Mesenteric fat pad (tissue), 1 donor: ENCODE measurements at places on chromosomes 1 and 21. TPM values are rescaled to one million over a fixed set of nuclear protein-coding genes. Genes with fewer than 3 reads are reported as not detected.

DNA sequence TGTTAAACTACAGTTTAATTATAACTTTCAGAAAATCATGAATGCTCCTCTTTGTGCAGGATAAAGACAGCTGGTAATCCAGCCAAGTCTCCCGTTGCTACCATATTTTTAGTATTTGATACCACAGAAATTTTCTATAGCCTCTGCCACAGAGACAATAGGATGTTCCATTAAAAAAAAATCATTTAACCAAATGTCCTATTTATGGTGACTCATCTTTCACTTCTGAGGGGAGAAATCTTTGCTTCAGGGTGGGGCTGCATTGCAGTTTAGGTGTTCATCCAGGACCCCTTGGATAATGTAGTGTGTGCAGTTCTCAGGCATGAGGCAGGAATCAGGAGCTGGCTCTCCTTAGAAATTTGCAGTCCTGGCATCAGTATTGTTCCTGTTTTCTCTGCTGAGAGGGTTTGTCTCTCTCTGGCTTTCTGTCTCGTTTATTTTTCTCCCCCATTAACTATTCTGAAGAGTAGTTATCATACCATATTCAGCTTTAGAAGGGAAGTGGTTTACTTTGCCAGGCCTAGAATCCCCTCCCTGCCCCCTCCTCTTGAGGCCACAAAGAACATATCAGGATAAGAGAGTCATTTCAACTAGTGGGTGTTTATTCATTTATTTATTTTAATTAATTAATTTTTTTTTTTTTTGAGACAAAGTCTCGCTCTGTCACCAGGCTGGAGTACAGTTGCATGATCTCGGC lies 3.1 kb downstream of the PRUNE1 start:
- DNase-seq: no peak

GRCh38 chr1:210741564-210741963 lies 392.4 kb downstream of the KCNH1 start:
- DNase-seq: no peak

DNA sequence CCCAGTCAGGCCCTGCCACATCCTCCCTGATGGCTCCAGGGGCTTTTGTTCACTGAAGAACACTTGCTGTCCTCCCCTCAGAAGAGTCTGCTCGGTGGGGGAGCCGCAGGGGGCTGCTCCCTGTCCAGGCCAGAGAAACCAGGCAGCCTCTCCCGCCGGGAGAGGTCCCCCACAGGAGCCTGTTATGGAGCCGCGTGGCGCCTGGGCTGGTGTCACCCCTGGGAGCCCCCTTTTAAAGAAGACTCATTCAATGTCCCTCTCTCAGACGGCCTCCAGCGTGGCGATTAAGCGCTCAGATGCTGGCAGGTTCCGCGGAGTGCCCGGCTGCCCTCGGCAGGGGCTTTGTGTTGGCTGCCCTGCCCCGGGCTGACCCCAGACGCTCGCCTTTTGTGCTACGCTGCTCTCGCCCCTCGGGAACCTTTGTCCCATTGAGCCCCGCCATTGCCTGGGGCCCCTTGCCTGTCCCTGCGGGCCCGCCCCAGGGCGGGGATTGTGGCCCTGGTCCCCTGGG lies 43.1 kb downstream of the SKI start:
- no peak for DNase-seq

- DNase-seq: no peak
Observed at GRCh38 chr21:46178961-46179360, 5.3 kb downstream of the SPATC1L start.

GRCh38 chr1:242754125-242754524 lies 229.6 kb upstream of the PLD5 start:
- no peak for DNase-seq

GRCh38 chr1:30410153-30410851 lies 313.1 kb downstream of the MATN1 start:
- DNase-seq: peak; percentile 49

- DNase-seq: no peak
Observed at GRCh38 chr1:18633422-18634155, 2.9 kb downstream of the PAX7 start.

DNA sequence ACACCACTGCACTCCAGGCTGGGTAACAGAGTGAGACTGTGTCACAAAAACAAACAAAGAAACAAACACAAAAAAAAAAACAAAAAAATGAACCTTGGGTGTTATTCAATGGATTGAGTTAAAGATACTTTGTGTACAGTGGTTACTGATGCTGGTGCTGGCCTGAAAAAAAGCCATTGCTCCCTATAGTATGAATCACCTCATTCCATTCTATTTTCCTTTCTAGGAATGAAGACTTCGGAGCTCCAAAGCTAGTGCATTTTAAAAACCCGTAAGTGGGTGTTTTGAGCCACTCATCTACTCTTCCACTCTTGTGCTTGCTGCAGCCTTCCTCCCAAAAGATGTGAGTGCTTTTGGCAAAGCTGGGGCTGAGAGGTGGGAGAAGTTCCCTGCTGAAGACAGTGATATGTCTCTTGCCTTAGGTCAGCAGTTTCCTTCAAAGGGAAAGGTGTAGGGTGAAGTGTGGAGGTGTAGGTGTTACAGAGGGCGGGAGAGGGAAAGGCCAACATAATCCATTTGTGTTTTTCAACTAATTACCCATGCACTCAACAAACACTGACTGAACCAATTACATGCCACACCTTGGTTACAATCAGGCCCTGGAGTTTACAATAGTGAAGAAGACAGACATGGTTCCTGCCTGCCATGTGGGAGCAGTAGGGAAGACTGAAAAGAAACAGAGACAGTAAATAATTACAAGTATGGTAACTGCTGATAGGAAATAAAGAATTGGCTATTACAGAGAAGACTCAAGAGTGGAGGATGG lies 55.0 kb upstream of the SERBP1 start:
- no peak for DNase-seq

DNA sequence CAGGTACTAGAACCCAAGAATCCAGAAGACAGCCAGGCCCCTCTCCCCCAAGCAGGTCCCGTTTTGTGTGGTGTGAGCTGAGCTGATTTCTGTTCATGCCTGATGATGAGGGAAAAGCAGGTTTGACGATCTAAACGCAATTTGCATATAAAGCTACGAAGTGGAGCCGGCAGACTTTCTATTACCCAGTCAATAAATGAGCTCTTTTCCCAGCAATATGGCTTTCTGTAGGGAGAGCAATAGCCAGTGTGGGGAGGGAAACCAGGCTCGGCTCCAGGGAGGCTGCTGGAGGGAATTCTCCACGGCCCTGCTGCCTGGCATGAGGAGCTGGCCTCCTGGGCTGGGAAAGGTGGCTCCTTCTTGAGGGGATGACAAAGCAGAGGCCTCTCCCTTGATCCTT lies 140.7 kb upstream of the AJAP1 start:
- no peak for DNase-seq

GRCh38 chr1:37793773-37794371 lies at the start of gene MANEAL:
MANEAL (plus strand) TSS chr1:37793847; CDS start chr1:37794183, 336 bp downstream.
- peak; percentile 88 for DNase-seq

DNA sequence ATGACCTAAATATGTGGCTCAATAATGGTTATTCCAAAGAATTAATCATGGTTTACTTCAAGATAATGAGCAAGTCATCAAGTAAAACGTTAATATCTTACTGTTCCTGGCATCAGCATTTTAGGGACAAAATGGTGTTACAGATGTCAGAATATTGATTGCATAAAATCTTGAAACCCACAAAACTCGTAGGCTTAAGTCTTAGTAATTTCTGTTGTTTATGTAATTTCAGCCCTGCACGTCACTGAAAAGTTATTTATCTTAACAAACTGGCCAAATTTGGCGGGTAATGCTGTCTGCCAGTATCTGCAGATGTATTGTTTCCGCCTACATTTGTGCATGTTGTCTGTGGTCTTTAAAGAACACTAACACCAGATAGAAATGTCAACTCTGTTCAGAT lies 25.8 kb downstream of the CDC7 start:
- no peak for DNase-seq

DNA sequence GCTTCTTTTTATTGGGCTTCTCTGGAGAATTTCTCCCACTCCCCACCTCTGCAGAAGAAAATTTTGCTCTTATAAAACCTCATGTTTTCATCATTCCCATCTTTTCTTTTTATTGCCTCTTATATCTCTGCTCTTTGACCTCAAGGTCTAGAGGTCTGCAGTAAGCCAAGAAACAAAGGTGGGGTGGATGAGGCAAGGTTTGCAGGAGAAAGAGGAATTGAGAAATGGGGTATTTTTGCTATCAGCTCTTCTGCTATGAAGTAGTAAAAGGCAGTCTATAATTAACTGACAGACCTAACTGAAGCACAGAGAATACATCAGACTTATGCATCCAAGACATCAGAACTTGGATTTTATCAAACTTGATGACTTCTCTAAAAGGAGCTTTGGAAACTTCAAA lies 22.9 kb downstream of the SYT11 start:
- DNase-seq: no peak

- DNase-seq: no peak
Observed at GRCh38 chr1:224054012-224054411, 59.9 kb upstream of the FBXO28 start.

DNA sequence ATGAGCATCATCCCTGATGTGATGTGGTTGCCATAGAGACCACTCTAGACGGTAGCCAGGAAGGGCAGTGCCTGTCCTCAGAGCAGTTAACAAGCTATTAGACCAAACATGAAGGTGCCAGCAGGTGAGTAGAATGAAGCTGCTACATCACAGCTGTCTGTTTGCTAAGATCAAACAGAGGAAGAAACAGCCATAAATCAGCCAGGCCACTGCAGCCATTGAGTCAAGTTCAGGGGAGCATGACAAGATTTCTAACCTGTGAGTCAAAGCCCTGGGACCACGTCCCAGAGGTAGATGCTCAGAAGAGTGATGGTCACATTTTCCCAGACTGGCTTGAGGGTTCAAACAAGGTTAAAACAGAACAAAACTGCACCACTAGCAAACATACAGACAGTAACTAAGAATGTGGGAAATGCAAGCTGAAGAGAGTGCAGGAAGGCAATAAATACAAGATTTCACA lies 450.6 kb upstream of the DAB1 start:
- no peak for DNase-seq

GRCh38 chr1:229597877-229598276 lies 28.0 kb downstream of the TAF5L start:
- no peak for DNase-seq

GRCh38 chr1:166903232-166903631 lies 27.2 kb upstream of the TADA1 start:
- no peak for DNase-seq

GRCh38 chr1:54287176-54287650 lies 87.2 kb downstream of the MRPL37 start:
- peak; percentile 93 for DNase-seq

DNA sequence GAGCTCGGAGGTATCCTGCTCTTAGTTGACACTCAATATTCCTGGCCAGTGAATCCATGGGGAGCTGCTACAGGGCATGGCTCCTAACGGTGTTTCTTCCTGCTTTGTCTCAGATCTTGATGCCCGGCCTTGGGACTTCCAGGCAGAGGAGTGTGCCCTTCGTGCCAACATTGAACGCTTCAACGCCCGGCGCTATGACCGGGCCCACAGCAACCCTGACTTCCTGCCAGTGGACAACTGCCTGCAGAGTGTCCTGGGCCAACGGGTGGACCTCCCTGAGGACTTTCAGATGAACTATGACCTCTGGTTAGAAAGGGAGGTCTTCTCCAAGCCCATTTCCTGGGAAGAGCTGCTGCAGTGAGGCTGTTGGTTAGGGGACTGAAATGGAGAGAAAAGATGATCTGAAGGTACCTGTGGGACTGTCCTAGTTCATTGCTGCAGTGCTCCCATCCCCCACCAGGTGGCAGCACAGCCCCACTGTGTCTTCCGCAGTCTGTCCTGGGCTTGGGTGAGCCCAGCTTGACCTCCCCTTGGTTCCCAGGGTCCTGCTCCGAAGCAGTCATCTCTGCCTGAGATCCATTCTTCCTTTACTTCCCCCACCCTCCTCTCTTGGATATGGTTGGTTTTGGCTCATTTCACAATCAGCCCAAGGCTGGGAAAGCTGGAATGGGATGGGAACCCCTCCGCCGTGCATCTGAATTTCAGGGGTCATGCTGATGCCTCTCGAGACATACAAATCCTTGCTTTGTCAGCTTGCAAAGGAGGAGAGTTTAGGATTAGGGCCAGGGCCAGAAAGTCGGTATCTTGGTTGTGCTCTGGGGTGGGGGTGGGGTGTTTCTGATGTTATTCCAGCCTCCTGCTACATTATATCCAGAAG lies 16.7 kb downstream of the ALX3 start:
- no peak for DNase-seq

DNA sequence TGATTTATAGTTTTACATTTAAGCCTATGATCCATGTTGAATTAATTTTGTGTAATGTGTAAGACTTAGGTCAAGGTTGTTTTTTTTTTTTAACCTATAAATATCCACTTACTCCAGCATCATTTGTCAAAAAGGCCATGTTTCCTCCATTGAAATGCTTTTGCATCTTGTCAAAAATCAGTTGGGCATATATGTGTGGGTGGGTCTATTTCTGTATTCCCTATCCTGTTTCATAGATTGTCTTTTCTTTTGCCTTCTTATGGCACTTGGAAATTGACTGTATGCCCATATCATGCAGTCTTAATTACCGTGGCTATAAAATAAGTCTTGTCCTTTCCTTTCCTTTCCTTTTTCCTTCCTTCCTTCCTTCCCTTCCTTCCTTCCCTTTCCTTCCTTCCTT lies 138.2 kb downstream of the PRDM2 start:
- DNase-seq: no peak

GRCh38 chr1:235470741-235471439 lies 33.4 kb downstream of the B3GALNT2 start:
- no peak for DNase-seq

GRCh38 chr1:183871601-183872000 lies 66.7 kb downstream of the RGL1 start:
- DNase-seq: no peak

DNA sequence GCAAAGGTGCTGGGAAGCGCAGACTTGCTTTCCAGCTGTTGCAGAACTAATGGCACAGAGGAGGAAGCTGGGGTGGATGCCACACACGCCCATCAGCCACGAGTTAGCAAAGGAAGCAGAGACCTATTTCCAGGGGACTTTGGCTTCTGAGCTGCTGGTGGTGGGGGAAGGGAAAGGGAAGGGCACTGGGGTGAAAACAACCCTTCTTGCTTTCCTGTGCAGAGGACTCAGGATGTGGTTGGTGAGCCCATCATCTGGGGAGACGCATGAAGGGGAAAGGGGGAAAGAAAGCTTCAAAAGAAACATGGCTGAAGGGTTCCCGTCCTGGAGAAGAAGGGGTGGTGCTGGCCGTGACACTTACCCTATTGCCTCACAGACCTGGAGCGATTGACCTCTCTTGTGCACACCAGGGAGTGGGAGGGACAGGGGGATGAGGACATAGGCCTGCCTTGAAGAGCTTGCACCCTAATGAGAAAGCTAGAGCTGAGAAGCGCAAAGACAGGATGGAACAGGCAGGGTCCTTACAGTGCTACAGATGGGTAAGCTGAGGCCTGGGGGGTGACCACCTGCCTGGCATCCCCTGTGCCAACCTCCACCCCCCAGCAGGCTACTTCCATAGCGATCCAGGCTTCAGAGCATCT lies 140.8 kb upstream of the RAB4A start:
- no peak for DNase-seq

Gene ZNF683
- not detected for total RNA-seq

Gene SPATA21
- not detected for total RNA-seq

Gene UQCRHL
- 1.3 TPM for total RNA-seq

Gene SMAP2
- total RNA-seq: 69.7 TPM

Gene VANGL2
- total RNA-seq: 1.7 TPM

Gene LMOD1
- 26.5 TPM for total RNA-seq

Gene PKN2
- 43.7 TPM for total RNA-seq

Gene HSPA6
- total RNA-seq: 6.8 TPM

Gene SHE
- 33.1 TPM for total RNA-seq

Gene CRP
- total RNA-seq: not detected

Gene IGSF3
- total RNA-seq: 0.84 TPM

Gene WNT2B
- 3.9 TPM for total RNA-seq
